ENCODE measurements at places on chromosomes 6 and 20.

DNA sequence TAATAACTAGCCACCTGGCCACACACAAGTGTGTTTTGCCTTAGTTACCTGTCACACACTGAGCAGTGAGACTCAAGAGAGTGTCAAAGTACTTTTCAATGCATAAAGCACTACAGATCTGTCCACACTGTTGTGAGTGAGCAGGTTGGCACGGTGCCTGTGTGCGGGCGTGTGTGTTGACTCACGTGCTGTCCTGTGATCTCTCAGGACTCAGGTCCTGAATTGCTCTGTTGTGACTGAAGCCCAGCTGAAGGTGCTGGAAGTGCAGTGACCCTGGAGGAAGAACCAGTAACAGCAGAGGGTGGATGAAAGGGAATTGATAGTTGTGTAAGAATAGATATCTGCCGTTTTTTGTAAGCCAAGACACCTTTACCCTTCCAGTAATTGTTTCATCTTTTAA lies 18.3 kb downstream of the SLC16A10 start:
- DNase-seq: no peak

- DNase-seq: no peak
Measured at GRCh38 chr6:34084591-34085290, 61.1 kb downstream of the GRM4 start.

GRCh38 chr20:63628246-63628975 lies 1.5 kb upstream of the GMEB2 start:
- DNase-seq: peak; percentile 53

DNA sequence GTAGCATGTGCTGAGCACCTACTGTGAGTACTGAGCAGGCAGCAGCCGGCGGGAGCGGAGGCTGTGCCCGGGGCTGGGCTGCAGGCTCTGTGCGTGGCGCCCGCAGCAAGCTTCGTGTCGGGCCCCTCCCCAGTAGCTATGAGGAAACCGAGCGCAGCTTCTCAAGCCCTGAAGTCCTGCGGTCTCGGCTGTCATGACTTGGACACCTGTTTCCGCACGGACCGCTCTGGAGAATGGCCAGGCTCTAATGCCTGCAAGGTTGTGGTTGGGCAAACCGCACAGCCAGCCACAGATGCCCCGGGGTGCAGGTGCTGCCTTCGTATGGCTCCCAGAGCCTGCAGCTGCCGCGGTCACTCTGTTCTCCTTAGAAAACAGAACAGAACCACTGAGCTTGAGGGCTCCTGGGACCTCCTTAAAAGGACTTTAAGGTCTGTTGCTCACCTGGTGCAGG lies 33.7 kb downstream of the PYGB start:
- no peak for DNase-seq

DNA sequence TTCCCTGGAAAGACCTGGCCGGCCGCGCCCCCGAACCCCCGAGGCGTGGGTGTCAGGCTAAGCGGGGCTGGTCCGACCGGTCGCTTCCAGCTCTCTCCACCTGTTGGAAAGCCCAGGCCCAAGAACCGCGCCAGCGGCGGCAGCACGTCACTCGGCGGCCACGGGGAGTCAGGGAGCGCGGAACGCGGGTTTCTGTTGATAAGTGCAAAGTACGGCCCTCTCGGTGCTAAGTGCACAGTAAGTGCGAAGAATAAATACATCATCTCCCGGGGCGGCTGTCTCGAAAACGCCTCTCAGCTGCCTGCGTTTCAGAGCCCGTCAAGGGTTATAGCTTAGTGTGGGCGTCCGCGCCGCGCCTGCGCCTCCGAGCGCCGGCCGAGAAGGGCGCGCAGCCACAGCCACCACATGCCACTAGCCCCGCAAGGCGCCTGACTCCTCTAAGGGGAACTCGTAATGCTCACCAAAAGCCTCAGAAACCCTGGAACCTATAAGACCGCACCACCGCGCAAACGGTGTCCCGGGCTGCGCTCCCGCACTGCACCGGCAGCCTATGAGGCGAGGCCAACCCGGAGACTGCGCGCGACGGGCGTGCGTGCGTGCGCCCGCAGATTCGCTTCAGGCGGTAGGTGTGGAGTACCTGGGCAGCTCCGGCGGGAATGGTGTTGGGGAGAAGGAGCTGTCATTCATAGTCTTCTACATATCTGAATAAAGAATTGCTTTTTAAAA lies 9.2 kb upstream of the TBX18 start:
- no peak for DNase-seq

- no peak for DNase-seq
Measured at GRCh38 chr20:36421641-36422040, 115.5 kb downstream of the DLGAP4 start.

GRCh38 chr6:109894181-109894580 lies 83.9 kb upstream of the GPR6 start:
- no peak for DNase-seq

DNA sequence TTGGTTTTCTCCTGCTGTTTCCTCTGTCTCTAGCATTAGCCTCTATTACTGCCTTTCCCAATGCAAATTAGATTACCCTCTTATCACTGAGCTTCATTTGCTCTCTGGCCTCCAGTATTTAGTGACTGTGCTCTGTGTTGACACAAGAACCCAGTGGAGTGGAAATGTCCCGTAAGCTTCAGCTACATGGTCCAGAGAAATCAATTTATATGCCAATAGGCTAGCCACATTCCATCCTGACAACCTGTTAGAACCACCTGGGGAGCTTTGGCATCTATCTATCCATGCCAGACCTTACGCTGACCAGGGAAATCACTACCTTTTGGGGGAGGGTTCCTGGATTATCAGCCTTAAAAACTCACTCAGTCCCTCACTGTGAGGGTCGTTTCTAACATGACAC lies 459.6 kb downstream of the UTRN start:
- no peak for DNase-seq

- DNase-seq: no peak
Measured at GRCh38 chr6:33935439-33936080, 131.8 kb upstream of the MLN start.

- peak; percentile 59 for DNase-seq
Measured at GRCh38 chr6:138001750-138002349, 105.4 kb downstream of the PERP start.

DNA sequence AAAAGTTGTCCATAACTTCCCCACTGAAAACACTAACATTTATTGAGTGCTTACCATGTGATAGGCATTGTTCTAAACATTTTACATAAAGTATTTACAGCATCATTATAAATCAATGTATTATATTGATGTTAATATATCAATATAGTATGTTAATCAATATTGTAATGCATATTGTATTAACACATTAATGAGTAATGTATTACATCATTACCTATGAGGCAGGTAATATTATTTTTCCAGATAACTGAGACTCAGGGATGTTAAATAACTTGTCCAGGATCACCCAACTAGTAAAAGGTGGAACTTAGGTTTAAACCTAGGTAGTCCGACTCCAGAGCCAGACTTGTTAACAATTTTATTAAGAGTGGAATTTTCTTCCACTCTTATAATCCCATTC lies 12.2 kb upstream of the TREM2 start:
- no peak for DNase-seq

- DNase-seq: no peak
Measured at GRCh38 chr20:42744756-42745465, 444.8 kb downstream of the PTPRT start.

DNA sequence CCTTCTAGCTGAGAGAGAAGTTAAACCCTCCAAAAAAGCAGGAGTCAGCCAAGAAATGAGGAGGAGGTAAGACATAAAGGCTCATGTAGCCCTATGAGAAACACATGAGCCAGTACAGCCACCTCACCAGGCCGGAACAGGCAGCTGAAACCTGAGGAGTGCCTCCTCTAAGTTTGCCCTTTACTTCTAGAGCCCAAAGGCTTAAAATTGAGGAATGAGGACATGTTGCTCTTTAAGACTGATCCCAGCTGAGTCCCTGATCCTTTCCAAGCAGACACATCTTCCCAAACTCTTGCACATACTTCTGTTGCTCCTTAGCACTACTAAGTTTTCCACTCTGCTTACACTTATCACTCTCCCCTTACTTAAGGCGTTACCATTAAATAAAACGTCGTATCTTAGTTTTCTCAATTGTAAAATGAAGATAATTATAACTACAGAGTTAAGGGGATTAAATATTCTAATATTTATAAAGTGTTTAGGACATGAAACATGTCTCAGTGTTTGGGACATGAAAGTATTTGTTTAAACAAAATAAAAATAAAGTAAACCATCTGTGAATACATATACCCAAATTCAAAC lies 124.0 kb downstream of the OGFRL1 start:
- DNase-seq: no peak

Measured in activated CD4-positive, alpha-beta T cell treated with anti-CD3 and anti-CD28 coated beads, Interleukin-2, amount 50 U/mL, for 4 hours (primary cell).